ENCODE measurements at places on chromosomes 2 and 18.

DNA sequence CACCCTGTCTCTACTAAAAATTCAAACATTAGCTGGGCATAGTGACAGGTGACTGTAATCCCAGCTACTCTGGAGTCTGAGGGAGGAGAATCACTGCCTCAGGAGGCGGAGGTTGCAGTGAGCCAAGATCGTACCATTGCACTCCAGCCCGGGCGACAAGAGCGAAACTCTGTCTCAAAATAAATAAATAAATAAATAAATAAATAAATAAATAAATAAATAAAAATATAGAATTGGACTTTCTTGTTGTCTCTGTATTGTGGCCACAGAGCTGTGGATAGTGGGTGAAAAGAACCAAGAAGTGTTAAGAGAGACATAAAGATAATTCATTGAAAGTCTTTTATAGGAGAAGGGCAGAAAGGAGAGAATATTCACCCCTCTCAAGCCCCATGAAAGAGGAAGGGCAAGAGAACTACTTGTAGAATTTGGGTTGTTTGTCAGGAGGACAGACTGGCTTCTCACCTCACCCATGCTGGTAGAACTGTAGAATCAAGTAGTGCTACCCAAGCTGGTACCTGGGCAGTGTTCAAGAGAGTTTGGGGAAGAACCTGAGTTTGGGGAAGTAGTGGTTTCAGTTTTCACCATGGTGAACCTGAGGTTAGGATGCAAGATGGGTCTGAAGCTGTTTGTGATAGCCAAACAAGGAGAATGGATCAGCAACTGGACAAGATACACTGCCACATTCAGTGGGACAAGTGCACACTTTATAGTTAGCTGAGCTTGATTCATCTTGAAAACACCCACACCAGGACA, 256.5 kb downstream of the CD226 start:
- no peak for DNase-seq

GRCh38 chr2:29774624-29775023, 146.8 kb downstream of the ALK start:
- no peak for DNase-seq

DNA sequence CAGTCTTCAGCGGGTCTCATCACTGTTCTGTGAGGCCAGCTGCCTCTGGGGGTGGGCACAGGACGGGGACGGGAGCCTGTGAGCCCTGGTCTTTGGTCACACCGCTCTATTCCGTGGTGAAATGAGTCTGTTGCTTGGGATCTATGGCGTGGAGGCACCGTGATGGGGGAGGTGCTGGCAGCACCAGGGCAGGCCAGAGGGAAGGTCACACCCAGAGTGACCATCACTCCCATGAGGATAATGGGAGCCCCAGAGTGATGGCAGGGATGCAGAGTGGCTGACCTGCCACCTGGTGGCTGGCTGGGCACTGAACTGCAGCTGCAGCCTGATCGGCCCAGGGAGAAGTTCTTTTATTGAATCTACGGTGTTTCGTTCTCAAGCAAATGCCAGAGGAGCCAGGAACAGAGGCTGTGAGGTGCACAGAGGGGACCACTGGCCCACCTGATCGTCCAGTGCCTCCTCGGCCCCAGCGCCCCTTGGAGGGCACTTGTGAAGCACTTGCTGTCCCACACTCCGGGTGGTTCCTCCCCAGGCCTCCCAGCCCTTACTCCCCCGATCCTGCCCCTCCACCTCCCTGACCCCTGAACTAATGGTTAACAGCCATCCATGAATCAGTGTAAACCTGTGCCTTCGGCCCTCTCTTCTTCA, 17.9 kb downstream of the KCNIP3 start:
- DNase-seq: peak; percentile 27

GRCh38 chr2:42957861-42958301, 165.5 kb upstream of the HAAO start:
- DNase-seq: no peak

DNA sequence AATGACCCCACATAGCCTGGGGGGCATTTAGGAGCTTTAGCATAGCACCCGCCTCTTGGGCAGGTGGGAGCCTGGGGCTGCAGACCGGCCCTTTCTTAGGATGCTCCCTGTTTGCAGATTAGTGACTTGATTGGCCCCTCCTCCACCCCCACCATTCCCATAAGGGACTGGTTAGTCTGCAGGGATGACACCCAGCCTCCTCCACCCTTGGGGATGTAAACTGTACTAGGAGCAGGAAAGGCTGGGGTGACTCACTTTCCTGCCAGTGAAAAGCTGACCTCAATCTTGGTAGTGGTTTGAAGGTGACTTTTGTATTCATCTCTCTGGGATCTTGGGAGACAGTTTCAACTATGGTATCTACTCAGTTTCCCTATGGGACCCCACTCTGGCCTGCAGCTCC, 24.2 kb downstream of the CTIF start:
- no peak for DNase-seq

GRCh38 chr2:1593371-1594122, 150.8 kb downstream of the PXDN start:
- DNase-seq: no peak

- DNase-seq: peak; percentile 32
Measured at GRCh38 chr2:42906557-42907411, 114.4 kb upstream of the HAAO start.

DNA sequence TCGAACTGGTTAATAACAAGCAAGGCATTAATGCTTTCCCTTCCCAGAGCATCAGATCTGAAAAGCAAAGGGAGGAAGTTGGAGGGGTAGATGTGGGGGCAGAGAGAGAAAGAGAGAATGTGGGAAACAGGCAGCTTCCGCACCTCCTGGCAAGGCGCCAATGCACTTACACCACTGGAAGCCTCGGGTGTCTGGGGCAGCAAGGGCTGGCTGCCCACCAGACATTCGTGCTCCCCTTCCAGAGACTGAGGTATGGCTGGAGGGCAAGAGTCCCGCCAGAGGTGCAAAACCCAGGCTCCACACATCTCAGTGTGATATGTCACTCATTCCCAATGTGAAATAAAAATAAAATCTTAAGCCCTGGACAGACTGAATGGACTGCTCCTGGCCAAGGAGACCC, 46.4 kb downstream of the TEX51 start:
- DNase-seq: no peak

GRCh38 chr18:79756143-79756500, 41.6 kb upstream of the KCNG2 start:
- no peak for DNase-seq

- no peak for DNase-seq
Measured at GRCh38 chr18:57518533-57518932, 68.0 kb downstream of the FECH start.

- DNase-seq: no peak
Measured at GRCh38 chr2:42424033-42424432, 63.0 kb upstream of the COX7A2L start.

- DNase-seq: no peak
Measured at GRCh38 chr2:227296671-227297405, 28.2 kb upstream of the MFF start.

GRCh38 chr2:231781798-231782726, 980 bp upstream of the PDE6D start:
- peak; percentile 60 for DNase-seq

DNA sequence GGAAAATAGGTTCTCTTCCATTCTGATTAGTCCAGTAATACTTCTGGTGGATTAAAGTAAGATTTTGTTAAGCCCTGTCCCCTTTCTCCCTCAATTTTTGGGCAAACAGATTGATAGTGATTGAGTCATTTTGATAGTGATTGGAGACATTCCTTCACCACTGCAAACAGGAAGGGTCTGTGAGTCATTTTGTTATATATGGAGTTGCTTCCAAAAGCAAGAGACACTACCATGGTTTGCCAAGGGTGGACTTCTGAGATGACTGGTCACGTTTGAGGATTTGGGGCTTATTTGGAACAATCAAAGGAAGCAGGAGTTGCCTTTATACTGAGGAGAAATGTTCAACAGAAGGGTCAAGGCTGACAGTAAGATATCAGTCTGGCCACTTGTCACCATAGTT, 249.9 kb downstream of the PARD3B start:
- no peak for DNase-seq

- no peak for DNase-seq
Measured at GRCh38 chr2:18799397-18799796, 210.0 kb upstream of the NT5C1B start.

GRCh38 chr2:229492034-229492433, 220.9 kb upstream of the PID1 start:
- no peak for DNase-seq

GRCh38 chr2:237309011-237309410, 105.0 kb downstream of the COL6A3 start:
- DNase-seq: no peak
